ENCODE measurements at places on chromosomes 5 and 9. TPM values are rescaled to one million over a fixed set of nuclear protein-coding genes. Genes with fewer than 3 reads are reported as not detected.

GRCh38 chr5:155258161-155258560, 244.6 kb downstream of the KIF4B start:
- H3K36me3 ChIP-seq = no peaks in the 10 kb centered on the region
- H3K27ac ChIP-seq = no peak overlapping the region
- no peak overlapping the region for H3K4me3 ChIP-seq

PCDHAC2 gene
- total RNA-seq = 1.7 TPM

DNA sequence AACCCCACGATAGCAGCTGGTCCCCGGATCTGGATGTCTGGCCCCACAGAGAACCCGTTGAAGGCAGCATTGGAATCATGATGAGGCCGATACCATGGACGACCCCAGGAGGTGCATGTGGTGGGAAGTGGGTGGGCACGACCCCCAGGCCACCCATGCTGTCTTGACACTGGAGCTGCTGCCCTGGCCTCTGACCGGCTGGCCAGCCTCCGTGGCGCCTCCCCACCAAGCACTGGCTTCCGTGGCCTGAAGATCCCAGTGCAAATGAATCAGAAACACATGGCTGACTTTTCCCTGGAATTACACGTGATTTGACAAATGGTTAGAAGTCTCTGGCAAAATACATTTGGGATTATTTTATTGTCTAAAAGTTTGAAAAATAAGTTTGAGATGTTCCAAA, 259.0 kb upstream of the IRX1 start:
- no peaks in the 10 kb centered on the region for H3K36me3 ChIP-seq
- no peak overlapping the region for H3K27ac ChIP-seq
- H3K4me3 ChIP-seq = no peak overlapping the region
- H3K27me3 ChIP-seq = no peaks in the 10 kb centered on the region
- no peak for DNase-seq

DNA sequence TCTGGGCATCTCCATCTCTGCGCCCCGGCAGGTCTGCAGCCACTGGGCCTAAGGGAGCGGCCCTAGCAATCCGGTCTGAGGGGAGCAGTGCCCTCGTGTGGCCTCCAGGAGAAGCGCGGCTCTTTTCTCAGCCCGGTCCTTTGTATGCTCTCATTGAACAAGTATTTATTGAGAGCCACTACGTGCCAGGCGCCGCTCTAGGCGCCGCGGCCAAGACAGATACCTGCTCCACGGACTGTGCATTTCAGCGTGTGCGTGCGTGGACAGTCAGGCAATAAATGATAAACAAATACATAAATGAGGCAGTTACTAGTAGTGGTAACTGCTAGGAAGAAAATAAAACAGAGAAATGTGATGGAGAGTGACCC, 2.3 kb upstream of the SLC4A9 start:
- H3K27ac ChIP-seq = peak overlapping the region; percentile 68
- no peaks in the 10 kb centered on the region for H3K36me3 ChIP-seq
- H3K4me1 ChIP-seq = no peaks in the 10 kb centered on the region
- H3K4me3 ChIP-seq = no peak overlapping the region
- DNase-seq = peak; percentile 93

GRCh38 chr9:34403554-34404380, 27.1 kb upstream of the MYORG start:
- peak; percentile 76 for DNase-seq
- no peak overlapping the region for H3K4me3 ChIP-seq
- peaks cover 27% of the 10 kb centered on the region for H3K36me3 ChIP-seq
- no peak overlapping the region for H3K27ac ChIP-seq

GRCh38 chr5:133232435-133232834, 180.6 kb downstream of the HSPA4 start:
- H3K4me3 ChIP-seq = no peak overlapping the region
- no peak overlapping the region for H3K27ac ChIP-seq
- no peaks in the 10 kb centered on the region for H3K27me3 ChIP-seq
- no peaks in the 10 kb centered on the region for H3K36me3 ChIP-seq

GRCh38 chr5:78127875-78128274, 166.6 kb downstream of the AP3B1 start:
- H3K36me3 ChIP-seq = no peaks in the 10 kb centered on the region
- no peaks in the 10 kb centered on the region for H3K4me1 ChIP-seq
- H3K4me3 ChIP-seq = no peak overlapping the region
- H3K27me3 ChIP-seq = no peaks in the 10 kb centered on the region

CCNJL gene
- total RNA-seq = 12.4 TPM

- H3K4me1 ChIP-seq = no peaks in the 10 kb centered on the region
- no peak for DNase-seq
- H3K36me3 ChIP-seq = no peaks in the 10 kb centered on the region
- no peak overlapping the region for H3K27ac ChIP-seq
- no peak overlapping the region for H3K4me3 ChIP-seq
These were observed 30.9 kb upstream of the RAI14 start for GRCh38 chr5:34625246-34625645.

FBP2 gene
- total RNA-seq = not detected

DNA sequence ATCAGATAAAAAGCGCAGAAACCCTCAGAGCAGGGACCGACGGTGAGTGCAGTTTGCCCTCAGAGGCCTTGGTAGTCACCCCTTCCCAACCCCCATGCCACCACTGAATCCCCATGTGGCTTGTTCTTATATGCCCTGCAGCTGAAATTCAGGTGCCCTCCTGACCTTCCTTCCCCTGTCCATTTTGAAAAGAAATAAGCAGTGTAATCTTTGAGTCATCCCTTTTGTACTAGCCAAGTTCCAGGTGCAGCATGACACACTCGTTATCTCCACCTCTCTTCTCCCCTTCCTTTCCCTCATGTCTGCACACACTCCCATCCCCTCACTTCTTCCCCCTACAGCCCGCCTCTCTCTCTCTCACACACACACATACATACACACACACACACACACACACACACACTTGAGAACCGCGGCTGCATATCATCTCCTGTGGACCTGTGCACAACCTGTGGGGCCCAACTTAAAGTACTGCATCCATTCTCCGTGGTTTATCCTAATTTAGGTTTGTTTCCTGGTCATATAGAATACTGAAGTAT, 53.1 kb downstream of the SYK start:
- H3K27ac ChIP-seq = no peak overlapping the region
- no peaks in the 10 kb centered on the region for H3K27me3 ChIP-seq
- no peaks in the 10 kb centered on the region for H3K36me3 ChIP-seq
- H3K4me3 ChIP-seq = no peak overlapping the region
- no peaks in the 10 kb centered on the region for H3K4me1 ChIP-seq
- DNase-seq = no peak

- no peak overlapping the region for H3K27ac ChIP-seq
- H3K27me3 ChIP-seq = no peaks in the 10 kb centered on the region
- no peak for DNase-seq
- no peaks in the 10 kb centered on the region for H3K36me3 ChIP-seq
These were observed 189.4 kb downstream of the IRX2 start for GRCh38 chr5:2562036-2562435.

ZNF782 gene
- total RNA-seq = 24.5 TPM

DNA sequence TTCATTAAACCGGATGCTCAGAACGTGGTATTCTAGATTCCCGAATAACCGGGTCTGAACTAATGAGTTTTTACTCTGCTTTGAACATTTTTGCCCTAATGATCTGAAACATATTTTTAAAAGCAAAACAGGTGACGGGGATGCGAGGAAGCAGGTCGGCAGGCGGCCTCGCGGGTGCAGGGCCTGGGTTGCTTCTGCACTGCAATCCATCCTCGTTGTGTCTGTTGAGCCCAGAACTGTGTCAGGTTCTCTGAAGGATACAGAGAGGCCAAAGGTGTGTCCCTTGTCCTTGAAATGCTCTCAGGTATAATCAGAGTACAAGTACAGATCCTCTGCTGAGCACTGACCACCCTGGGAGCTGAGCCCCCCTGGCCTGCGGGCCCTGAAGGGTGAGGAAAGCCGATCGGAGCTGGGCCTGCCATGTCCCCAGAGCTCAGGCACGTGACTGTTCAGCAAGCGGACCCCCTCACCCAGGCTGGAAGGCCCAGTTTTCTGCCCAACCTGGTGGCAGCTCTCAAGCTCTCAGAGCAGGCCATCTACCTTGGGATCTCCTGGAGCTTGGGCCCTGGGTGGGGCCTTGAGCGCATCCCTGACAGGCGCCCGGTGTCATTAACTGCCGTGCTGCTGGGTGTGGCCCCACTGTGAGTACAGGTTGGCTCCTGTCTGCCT, 151.8 kb downstream of the OLFM1 start:
- H3K27me3 ChIP-seq = no peaks in the 10 kb centered on the region
- no peak for DNase-seq
- no peaks in the 10 kb centered on the region for H3K4me1 ChIP-seq

PCDHGC3 gene
- total RNA-seq = 19.1 TPM

- H3K4me3 ChIP-seq = no peak overlapping the region
- H3K27me3 ChIP-seq = no peaks in the 10 kb centered on the region
These were observed 130.6 kb downstream of the ZNF462 start for GRCh38 chr9:106993603-106994002.

DNA sequence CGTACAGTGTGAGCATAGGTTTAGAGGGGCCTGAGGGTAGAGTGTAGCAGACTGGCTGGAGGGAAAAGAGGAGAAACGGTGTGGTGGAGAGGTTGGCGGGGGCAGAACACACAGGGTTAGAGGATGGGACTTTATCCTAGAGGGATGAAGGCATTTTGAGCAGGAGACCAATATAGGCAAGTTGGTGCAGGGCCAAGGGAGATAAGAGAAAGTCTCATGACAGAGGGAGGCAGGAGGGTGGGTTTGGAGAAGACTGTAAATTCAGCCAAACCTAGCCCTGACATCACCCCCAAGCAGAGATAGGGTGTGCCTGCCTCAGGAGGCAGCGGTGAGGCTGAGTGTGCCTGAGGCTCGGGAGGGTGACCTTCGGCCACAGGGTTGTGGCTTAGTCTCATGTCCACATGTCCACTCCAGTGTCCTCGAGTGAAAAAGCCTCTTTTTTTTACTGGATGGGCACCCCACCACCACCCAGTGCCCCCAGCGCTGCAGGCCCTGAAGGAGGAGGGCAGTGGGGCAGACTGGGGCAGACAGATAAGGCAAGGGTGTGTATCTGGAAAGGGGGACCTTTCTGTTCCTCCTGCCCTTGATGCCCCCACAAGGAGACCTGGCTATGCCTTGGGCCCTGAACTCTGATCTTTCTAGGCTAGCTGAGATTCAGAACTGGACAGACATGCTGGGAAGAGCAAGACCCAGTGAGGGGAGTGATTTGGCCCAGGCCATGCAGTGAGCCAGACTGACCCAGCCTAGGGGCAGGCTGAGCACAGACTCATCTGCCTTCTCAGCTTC, 108.7 kb downstream of the RGS3 start:
- no peaks in the 10 kb centered on the region for H3K27me3 ChIP-seq
- H3K27ac ChIP-seq = no peak overlapping the region
- no peaks in the 10 kb centered on the region for H3K36me3 ChIP-seq
- H3K4me1 ChIP-seq = no peaks in the 10 kb centered on the region
- no peak for DNase-seq

- H3K27ac ChIP-seq = no peak overlapping the region
- no peak for DNase-seq
- peaks cover 29% of the 10 kb centered on the region for H3K36me3 ChIP-seq
- H3K4me1 ChIP-seq = no peaks in the 10 kb centered on the region
- H3K27me3 ChIP-seq = no peaks in the 10 kb centered on the region
These were observed 43.3 kb downstream of the PUM3 start for GRCh38 chr9:2800394-2801179.

DNA sequence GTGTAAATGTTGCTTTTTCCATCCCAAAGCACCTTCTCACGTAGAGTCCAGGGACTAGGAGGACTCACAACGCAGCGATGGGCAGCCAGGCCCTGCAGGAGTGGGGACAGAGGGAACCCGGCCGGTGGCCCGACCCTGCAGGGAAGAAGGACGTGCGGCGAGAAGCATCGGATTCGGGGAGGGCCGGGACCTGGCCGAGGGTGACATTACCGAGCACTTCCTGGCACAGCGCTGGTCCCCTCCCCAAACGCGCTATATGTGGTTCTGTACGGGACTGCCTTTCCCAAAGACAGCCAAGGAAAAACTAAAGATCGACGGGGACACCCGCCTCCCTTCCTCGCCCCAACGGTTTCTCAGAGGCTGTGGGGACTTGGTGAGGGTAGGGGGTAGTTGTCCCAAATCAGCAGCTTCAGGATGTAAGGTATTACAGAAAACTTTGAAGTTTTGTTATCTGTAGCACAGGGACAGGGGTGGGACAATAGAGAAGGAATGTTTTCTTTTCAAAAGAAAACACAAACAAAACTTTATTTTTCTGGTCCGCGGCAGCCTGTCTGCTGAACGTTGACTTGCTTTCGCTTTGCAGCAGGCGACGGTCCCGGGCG, 887 bp upstream of the MAP3K1 start:
- no peaks in the 10 kb centered on the region for H3K27me3 ChIP-seq
- peak; percentile 71 for DNase-seq
- no peaks in the 10 kb centered on the region for H3K36me3 ChIP-seq
- H3K4me1 ChIP-seq = peaks cover 5% of the 10 kb centered on the region
- H3K4me3 ChIP-seq = peak overlapping the region; percentile 99
- peak overlapping the region; percentile 98 for H3K27ac ChIP-seq

GRCh38 chr5:80487829-80488721, at the start of gene FAM151B:
FAM151B (plus strand) TSS chr5:80488100; CDS start chr5:80488124, 24 bp downstream.
- peak within 1 kb of the TSS; percentile 83 for H3K27ac ChIP-seq
- H3K4me3 ChIP-seq = peak within 1 kb of the TSS; percentile 43
- no peaks in the 10 kb centered on the region for H3K4me1 ChIP-seq
- H3K36me3 ChIP-seq = no peaks in the 10 kb centered on the region

DNA sequence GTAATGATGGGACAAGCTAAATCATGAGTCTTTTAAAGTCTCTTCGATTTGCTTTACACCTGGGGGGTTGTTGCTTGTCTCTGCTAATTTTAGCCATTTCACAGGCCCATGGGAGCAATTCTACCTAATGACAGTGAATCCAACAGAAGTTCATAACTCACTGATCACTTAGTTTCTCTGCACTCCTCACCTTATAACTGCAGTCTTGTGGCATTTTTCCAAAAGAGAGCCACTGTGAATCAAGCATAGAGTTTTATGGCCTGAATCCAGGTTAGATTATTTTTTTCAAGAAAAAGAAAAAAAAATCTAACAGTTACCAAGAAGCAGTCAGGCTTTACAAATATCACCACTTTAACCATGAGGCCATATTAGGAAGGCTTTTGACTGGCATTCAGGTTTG, 1.5 kb upstream of the IL7R start:
- no peak overlapping the region for H3K4me3 ChIP-seq
- DNase-seq = no peak
- no peaks in the 10 kb centered on the region for H3K27me3 ChIP-seq
- no peaks in the 10 kb centered on the region for H3K4me1 ChIP-seq
- H3K36me3 ChIP-seq = no peaks in the 10 kb centered on the region
- H3K27ac ChIP-seq = peak overlapping the region; percentile 71

GRCh38 chr9:93651521-93651950, 75.2 kb downstream of the PHF2 start:
- H3K36me3 ChIP-seq = no peaks in the 10 kb centered on the region
- no peak overlapping the region for H3K4me3 ChIP-seq

DNA sequence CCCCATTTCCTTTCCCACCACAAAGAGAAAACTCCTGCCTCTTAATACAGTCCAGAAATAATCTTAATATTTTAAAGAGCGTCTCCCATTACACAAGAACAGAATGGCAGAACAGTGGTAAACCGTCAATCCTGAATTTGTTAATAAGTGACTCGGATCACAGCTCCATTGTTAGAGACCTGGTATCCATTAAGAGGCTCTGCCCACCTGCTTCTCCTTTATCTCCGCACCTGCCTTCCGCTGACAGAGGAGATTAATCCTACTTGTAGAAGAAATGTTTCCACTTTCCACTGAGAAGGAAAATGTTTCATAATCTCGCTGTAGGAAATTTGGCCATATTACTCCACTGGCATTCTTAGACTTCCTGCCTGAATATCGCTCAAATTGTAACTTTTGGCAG, 1493.2 kb downstream of the MAT2B start:
- no peaks in the 10 kb centered on the region for H3K36me3 ChIP-seq
- no peak overlapping the region for H3K4me3 ChIP-seq
- no peaks in the 10 kb centered on the region for H3K4me1 ChIP-seq
- no peak overlapping the region for H3K27ac ChIP-seq
- DNase-seq = no peak

- H3K27ac ChIP-seq = no peak overlapping the region
- H3K36me3 ChIP-seq = no peaks in the 10 kb centered on the region
- DNase-seq = no peak
- H3K4me1 ChIP-seq = no peaks in the 10 kb centered on the region
These were observed 66.7 kb downstream of the DOCK2 start for GRCh38 chr5:169703813-169704212.

CDKN2B gene
- total RNA-seq = 256 TPM

TMEM171 gene
- total RNA-seq = 80.7 TPM

All from Peyer's patch (tissue), 4 donors.